ENCODE measurements at places on chromosomes 3 and 15. TPM values are rescaled to one million over a fixed set of nuclear protein-coding genes. Genes with fewer than 3 reads are reported as not detected.

GRCh38 chr3:33063651-33064051, 33.3 kb downstream of the GLB1 start:
- DNase-seq = no peak

DNA sequence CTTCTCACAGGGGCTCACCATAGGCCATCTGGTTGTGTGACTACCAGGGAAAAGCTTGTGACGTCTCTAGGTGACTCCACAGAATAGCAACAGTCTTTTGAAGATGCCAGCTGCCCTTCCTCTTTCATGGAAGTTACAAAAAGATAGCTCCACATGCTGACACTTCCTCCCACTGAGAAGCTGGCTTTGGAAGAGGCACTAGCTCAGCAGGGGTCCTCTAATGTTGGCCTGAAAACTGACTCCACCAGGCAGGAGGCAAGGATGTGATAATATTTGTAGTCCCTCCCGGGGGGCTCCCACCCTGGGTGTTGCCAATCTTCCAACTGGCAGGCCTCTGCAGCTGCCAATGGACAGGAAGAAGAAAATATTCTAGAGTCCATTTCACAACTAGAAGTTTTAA, 343.5 kb downstream of the NEK10 start:
- no peak for DNase-seq

DNA sequence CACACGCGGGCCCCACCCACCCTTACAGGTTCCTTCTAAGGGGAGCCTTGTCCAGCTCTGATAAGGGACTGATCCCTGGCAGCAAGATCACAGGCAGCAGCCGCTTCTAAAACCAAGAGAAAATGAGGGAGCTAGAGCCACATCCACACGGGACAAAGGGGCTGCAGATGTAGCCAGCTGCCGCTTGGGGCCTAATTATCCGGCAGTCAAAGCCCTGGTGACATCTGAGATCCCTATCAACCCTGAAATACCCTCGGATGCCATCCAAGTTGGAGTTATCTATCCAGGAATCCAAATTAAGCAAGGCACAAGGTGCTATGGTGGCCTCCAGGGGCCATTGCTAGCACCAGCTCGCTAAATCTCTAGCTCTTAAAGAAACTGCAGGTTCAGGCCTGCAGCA, 248.3 kb downstream of the VPS13C start:
- no peak for DNase-seq

GRCh38 chr3:183253528-183254486, 754 bp downstream of the B3GNT5 start:
- no peak for DNase-seq

GRCh38 chr3:5055357-5056110, 66.6 kb upstream of the ARL8B start:
- DNase-seq = no peak

DNA sequence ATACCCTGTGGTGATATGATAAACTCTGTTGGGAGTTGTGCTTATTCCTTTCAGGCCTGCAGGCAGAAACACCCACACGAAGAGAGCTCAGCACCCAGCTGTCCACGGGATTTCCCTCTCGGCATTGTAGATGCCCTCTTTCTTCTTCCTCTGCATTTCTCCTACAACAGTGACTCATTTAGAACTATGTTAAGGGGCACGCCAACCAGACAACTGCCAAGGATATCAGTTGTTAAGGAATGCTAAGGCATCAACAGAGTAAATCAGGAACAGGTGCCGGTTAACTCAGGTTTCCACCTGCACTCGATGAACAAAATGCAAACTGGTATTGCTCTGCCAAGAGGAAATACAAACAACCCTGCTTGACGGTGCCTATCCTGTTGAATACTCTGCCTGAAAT, 270.0 kb upstream of the PEX5L start:
- DNase-seq = peak; percentile 13

GRCh38 chr3:5888851-5889250, 701.3 kb downstream of the EDEM1 start:
- DNase-seq = no peak

- no peak for DNase-seq
Observed at GRCh38 chr15:68228971-68229385, 550 bp downstream of the CLN6 start.

GRCh38 chr3:76016111-76016510, 230.8 kb upstream of the ZNF717 start:
- no peak for DNase-seq

- no peak for DNase-seq
Observed at GRCh38 chr3:74445541-74445940, 168.9 kb downstream of the CNTN3 start.

DNA sequence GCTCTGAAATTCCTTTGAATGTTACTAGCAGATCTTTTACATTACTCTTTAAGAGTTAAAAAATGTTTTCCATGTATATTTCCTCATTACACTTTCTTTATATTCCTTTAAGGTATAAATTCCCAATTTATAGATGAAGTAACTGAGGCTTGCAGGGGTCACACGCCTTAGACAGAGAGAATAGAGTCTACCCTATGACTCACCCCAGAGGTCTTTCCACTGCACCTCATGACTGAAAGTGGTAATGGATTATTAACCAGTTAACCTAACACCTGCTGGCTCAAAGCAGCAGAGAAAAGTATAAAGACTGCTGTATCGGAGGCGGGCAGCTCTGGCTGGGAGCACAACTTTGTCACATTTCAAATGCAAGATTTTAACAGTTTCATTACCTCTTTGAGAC, 37.7 kb downstream of the LDHAL6B start:
- DNase-seq = peak; percentile 80

GPR15 gene
- not detected for total RNA-seq

AHSG gene
- not detected for total RNA-seq

ERC2 gene
- 2.7 TPM for total RNA-seq

GOLGA6B gene
- not detected for total RNA-seq

CADM2 gene
- total RNA-seq = not detected

TUSC7 gene
- not detected for total RNA-seq

SLC2A2 gene
- total RNA-seq = not detected

ANKRD34C gene
- total RNA-seq = not detected
